ENCODE measurements at places on chromosomes 5 and 9.

- no peak for DNase-seq
Observed at GRCh38 chr9:77513457-77513856, 134.7 kb downstream of the GNA14 start.

DNA sequence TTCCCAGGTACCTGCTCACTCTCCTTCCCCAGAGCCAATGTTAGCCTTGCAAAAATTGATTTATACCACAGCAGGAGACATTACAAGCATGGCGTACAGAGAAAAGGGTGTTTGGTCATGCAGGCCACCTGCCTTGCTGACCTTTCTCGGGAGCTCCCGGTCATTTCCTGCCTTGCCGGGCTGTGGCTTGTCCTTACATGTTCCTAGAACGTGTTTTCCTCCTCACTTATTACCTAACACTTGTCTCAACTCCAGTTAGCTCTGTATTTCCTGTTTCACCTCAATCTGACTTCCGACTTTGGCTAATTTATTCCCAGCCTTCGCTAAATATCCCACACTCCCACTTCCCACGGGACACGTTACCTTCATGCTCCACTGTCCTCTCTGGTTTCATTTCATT, 282.5 kb downstream of the ICE1 start:
- no peak for DNase-seq

- no peak for DNase-seq
Observed at GRCh38 chr9:89481538-89481915, 16.4 kb downstream of the SEMA4D start.

DNA sequence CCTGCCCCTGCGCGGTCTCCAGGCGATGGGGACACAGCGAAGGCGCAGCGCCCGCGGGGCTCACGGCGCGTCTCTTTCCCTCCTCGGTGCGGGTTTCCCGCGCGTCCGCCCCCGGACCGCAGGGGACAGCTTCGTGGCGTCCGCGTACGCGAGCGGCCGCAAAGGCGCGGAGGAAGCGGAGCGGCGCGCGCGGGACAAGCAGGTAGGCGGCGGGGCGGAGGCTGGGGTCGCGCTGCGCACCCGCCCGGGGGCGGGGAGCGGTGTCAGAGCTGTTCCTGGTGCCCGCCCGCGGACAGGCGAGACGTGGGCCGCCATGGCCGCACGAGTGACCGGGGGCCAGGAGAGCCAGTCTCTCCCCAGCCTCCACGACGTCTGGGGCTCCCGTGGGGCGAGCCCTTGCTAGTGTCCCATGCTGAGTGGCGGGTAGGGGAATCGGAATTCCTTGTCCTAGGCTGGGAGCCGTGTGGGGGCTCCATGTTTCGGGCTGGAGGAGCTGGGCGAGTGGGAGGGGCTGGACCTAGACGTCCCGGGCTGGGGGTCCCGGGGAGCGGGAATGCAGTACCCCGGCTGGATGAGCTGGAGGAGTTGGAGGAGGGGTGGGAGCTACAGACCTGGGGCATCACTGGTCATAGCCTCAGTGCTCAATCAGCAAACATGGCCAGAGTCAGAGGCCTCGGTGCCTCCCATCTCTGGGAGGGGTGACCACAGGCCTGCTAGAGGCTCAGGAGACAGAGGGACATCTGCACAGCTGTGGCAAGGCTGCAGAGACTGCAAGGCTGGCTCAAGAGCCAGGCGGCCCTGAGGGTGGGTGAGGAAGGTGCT, 968 bp downstream of the NKD2 start:
- DNase-seq, result no peak

DNA sequence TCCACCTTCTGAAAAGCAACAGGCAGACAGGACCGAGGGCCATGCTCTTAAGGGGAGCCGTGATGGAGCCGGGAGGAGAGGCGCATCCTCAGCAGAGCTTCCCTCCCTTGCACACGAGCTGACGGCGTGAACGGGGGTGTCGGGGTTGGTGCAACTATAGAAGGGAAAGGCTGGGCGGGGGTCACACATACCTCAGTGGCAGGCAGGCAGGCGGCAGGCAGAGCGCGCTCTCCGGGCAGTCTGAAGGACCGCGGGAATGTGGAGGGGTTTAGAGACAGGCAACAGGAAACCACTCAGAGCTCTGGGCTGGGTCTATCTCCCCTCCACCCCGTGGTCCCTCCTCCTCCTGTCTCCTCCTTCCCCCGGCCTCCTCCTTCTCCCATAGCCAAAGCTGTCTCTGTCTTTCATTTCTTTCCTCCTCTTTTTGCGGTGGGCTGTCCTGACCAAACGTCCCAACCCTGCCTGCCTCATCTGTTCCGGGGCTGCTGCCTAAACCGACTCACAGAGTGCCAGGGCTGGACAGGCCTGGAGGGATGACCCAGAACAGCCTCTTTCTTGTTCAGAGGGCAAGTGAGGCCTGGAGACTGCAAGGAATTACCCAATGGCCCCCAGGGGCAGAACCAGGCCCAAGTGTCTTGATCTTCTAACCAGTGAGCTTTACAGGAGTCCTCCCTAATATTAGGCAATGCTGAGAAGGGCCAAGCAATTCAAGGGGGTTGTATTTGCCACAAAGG, at the start of gene SPARC:
SPARC (minus strand) TSS at position 242 of the 734 bp plus-strand sequence. CDS start 10,727 bp downstream, outside the sequence.
- DNase-seq, result no peak

GRCh38 chr5:115477581-115477980, 67.0 kb downstream of the FEM1C start:
- no peak for DNase-seq

DNA sequence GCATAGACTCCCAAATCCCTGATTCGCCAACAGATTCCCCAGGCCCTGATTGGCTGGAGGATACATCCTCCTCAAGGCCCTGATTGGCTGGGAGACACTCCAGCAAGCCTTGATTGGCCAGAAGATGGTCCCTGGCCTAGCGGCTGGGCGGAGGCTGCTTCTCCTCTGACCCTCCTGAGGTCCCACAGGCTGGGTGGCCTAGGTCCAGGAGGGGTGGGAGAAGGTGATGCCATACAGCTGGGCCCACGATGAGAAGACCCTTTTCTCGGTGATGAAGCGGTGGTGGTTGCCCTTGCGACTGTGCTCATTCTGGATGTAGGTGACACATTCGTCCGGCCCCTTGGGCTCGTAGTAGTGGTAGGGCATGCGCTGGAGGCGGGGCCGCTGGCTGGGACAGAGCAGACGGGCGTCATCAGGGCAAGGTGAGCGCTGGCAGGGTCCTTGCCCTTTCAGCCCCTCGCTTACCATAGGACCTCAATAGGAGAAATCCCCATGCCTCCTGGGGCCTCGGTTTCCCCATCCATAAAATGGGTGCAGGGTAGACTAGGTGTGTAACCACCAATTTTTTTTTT, 9.0 kb upstream of the AK1 start:
- DNase-seq, result no peak

- DNase-seq, result no peak
Observed at GRCh38 chr9:136854842-136855460, 2.8 kb downstream of the MAMDC4 start.

Measured in effector memory CD8-positive, alpha-beta T cell (primary cell).